ENCODE measurements at places on chromosomes 2 and 18.

DNA sequence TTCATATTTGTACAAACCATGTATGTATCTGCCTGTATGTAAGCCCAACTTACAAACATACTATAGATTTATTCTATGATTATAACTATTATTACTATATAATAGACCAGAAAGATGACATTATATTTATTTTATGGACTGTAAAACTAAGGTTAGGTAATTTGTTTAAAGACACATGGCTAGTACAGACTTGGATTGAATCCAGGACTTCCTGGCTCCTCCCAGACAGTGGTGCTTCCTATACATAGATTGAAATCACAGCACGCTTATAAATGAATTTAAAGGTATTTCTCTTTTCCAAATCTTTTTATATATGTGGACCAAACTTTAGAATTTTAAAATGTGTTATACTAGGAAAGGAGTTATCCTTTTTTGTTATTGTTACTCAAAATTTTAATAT is 151.6 kb upstream of the MYO3B start:
- no peak for DNase-seq

- DNase-seq = no peak
Measured at GRCh38 chr2:189551808-189552207, 28.8 kb downstream of the SLC40A1 start.

DNA sequence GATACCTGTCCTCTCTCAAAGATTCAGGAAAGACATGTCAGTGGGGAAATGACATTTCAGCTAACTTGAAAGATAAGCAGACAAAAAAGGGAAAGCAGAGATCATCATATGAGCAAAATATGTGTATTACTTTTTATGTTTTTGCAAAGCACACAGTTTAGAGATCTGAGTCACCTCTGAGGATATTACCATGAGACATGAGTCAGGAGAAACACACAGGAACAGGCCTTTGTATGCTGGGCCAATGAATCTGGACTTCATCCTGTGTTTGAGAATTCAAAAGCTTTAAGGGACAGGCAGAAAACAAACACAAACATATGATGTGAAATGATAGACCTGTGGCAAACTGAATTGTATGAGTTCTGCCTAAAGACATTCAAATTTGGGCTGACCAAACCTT is 306.0 kb upstream of the EPC2 start:
- no peak for DNase-seq

- DNase-seq = no peak
Measured at GRCh38 chr18:49483198-49483597, 3.8 kb downstream of the C18orf32 start.

DNA sequence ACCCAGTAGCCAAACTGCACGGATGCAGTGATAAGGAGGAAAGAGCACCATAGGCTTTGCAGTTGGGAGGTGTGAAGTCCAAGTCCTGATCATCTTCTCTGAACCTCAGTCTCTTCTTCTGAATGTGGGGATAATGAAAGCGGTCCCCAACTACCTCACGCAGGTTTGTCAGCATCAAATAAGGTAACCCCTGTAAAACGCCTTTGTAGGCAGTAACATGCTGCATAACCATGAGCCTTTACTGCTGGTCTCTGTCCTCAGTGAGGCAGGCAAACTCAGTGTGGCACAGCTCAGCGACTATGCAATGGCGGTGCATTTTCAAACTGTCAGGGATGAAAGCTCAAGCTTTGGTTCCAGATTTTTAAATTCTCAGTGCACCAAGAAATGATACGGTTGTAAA is 46.1 kb downstream of the DNMT3A start:
- no peak for DNase-seq

DNA sequence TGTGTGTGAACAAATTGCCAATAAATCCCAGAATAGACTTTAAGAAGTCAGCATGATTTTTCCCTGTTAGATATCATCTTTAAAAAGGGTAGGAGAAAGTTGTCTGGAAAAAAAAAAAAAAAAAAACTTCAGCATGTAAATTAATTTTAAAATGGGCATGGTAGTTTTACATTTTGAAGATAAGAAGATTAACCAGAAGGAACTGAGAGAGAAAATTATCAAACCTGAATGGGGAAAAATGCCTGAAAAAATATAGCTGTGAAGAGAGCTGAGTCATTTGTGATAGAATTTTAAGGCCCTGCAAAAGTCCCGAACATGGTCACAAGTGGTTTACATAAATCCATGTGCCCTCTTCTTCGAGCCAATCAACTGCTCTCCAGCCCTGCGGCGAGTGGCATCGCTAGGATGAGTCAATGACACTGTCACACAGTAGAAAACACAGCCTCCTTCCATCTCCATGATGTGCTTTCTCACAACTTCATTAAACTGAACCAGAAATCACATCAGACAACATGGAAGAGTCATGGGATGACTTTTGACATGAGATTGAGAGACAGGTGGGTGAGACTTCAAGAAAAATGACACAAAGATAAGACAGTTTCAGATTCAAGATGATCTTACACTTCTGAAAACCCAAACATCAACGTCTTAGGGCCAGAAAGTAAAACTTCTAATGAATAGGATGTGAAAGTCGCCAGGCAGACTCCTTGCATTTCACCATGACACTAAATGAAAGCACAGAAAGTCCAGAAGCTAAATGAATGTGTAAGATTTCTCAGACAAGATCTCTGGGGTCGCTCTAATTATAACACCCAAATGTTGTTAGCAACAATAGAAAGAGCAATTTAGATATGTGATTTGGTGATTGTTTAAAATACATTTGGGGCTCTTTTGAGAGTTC is 273.0 kb upstream of the ID2 start:
- no peak for DNase-seq

DNA sequence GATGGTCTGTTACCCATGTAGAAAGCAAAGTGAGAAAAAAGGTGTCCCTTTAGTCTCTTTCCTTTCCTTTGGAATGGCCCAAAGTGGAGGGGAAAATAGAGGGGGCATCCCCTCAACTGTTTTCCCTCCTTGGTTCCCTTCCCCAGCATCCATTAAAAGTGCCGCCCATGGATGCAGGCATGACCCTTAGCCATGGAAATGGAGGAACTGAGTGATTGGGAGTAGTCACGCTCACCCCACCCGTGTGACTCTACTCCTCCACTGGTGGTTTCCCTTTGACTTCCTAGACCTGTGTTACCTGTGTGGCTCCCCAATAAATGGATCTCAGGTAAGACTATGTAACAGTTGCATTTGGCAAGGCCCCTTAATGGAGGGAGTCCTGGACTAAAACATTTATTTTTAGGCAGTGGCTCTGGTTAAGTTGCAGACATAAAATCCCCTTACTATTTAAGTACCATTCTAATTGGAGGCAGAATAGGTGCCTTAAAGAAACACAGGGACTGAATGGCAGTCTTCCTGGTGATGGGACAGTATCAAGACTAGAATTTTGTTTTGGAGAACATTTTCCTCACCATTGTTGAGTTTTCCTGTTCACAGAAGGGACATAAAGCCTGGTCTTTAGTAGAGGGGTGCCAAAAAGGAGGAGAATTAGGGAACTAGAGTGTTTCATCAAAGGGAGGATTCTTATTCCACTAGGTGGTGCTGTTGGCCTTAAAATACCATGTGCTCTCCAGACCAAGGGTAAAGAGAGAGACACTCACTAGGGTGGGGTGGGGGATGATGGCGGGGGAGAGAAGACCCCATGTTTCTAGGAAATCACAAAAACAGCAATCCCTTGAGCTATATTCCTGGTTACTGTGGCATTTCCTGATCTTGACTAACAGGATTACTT is 25.7 kb upstream of the PLA2R1 start:
- DNase-seq = peak; percentile 45

DNA sequence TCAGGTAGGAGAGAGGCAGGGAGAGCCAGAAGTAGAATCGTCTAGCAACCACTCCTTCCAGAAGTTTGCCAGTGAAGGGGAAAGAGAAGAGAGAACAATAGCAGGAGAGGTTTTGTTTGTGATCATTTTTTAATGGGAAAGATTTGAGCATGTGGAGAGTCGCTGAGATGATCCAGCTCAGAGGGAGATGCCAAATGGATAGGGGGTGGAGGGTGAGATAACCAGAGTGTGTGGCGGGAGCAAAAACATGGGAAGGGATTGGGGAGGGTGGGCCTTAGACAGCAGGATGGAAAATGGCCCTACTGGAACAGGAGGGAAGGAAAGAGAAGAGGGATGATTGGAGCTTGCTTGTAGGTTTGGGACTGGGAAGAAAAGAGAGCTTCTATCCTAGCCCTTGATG is 269.8 kb downstream of the GLI2 start:
- DNase-seq = no peak

- peak; percentile 44 for DNase-seq
Measured at GRCh38 chr2:174024524-174025270, 59.5 kb upstream of the SP3 start.

- no peak for DNase-seq
Measured at GRCh38 chr2:131431336-131431735, 44.6 kb upstream of the TUBA3D start.

GRCh38 chr2:40370007-40370395 is 81.9 kb downstream of the SLC8A1 start:
- no peak for DNase-seq

DNA sequence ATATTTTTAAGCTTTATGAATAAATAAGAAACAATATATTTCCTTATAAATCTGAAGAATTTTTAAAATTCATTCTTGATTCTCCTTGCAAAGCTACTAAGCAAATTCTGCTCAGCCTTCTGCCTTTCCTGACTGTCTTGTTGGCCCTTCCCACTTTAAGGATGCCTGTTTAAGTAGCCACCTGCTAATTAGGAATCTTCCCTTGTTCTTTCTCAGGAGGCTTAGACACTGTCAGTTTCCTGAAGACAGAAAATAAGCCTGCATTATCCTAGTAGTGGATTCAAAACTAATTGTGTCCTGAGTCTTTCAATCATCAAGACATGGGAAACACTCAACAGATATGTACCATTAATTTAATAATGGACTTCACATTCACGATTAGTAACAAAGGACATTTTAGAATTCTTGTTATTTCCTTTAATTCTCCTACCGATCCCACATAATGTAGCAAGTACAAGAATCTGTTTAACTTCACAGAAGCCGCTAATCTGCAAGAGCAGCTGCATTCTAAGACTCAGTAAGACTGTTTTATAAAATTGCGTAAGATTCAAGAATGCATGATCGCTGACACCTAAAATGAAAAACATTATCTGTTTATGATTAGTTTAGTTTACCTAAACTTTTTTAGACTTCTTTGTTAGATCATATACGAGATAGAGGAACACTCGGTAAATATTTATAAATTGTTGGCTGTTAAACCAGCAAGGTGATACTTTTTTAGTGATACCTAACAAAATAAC is 445.4 kb upstream of the DSEL start:
- DNase-seq = no peak

All from Kasumi-1 (cell line).